ENCODE measurements at places on chromosomes 11 and 22. TPM values are rescaled to one million over a fixed set of nuclear protein-coding genes. Genes with fewer than 3 reads are reported as not detected.

Gene EXPH5
- total RNA-seq = 0.09 TPM

Gene FGF19
- total RNA-seq = not detected

Gene UBQLNL
- total RNA-seq = 0.05 TPM

Gene SRRD
- 13.1 TPM for total RNA-seq

Gene PGA5
- not detected for total RNA-seq

Gene CDKN1C
- total RNA-seq = 4.8 TPM

Gene MMP12
- total RNA-seq = 0.18 TPM

Gene PATL1
- 6.8 TPM for total RNA-seq

Gene TRIM48
- total RNA-seq = not detected

Gene SNU13
- total RNA-seq = 65.6 TPM

Gene NXPE4
- not detected for total RNA-seq

Gene OR52N4
- not detected for total RNA-seq

Gene STK33
- total RNA-seq = 4.3 TPM

Gene NNMT
- 919 TPM for total RNA-seq
